ENCODE measurements at places on chromosomes 1 and 21.

DNA sequence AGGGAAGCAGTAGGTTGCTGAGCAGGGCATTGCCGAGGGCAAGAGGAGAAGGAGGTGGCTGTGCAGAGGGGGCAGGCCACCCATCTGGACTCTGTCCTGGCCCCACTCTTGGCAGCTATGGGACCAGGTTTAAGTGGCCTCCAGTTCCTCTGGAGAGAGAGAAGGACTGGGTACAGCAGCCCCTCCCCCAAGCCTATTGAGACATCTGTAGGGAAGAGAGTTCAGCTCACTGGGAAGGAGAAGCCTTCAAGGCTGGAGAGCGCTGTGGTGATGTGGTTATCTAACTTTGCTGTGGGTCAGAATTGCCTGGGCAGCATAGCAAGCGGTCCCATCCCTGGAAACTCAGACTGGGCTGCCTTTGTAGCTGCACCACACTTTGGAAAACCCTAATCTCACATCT lies 93.9 kb downstream of the KCNJ15 start:
- no peak for DNase-seq

GRCh38 chr1:155389826-155390225 lies 69.1 kb downstream of the RUSC1 start:
- no peak for DNase-seq

DNA sequence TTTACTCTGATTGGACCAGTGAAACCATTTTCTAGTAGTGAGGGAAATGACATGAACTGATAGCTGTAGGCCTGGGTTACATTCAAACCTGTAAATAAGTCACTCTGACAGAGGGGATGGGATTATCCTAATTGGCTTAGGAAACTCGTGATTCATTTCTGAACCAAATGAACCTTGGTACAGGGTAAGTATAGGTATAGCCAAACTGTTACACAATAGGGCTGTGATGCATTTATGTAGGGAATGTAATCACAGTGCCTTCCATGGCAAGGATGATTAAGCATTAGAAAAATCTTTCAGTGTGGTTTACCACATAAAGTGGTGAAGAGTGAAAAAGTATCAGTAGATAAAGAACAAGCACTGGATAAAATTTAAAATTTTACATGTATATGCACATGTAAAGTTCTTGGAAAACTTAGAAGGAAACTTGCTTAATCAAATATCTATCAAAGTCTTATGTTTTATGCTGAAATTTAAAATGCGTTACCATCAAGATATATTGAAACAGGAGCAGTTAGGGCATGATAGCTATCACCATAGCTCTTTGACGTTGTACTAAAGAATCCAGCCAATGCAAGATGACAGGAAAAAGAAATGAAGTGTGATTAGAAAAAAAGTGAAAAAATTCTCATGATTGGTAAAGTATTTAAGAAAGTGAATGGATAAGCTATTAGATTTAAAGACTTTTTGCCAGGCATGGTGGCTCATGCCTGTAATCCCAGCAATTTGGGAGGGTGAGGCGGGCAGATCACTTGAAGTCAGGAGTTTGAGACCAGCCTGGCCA lies 63.0 kb downstream of the RABGAP1L start:
- no peak for DNase-seq

- DNase-seq, result no peak
Measured at GRCh38 chr1:39177706-39178105, 26.8 kb upstream of the MACF1 start.

- DNase-seq, result no peak
Measured at GRCh38 chr21:43783098-43783700, 6.2 kb upstream of the RRP1 start.

- DNase-seq, result peak; percentile 92
Measured at GRCh38 chr1:2452201-2452931, 23.7 kb upstream of the PLCH2 start.

GRCh38 chr1:17582124-17582774 lies 42.8 kb downstream of the ARHGEF10L start:
- DNase-seq, result no peak

- no peak for DNase-seq
Measured at GRCh38 chr1:9882296-9882944, 27.6 kb downstream of the CTNNBIP1 start.

- DNase-seq, result no peak
Measured at GRCh38 chr1:207944571-207944970, 33.6 kb upstream of the CD34 start.

GRCh38 chr1:47847763-47848162 lies 149.4 kb downstream of the TRABD2B start:
- DNase-seq, result no peak

- peak; percentile 11 for DNase-seq
Measured at GRCh38 chr1:8127171-8127641, 101.1 kb upstream of the ERRFI1 start.

DNA sequence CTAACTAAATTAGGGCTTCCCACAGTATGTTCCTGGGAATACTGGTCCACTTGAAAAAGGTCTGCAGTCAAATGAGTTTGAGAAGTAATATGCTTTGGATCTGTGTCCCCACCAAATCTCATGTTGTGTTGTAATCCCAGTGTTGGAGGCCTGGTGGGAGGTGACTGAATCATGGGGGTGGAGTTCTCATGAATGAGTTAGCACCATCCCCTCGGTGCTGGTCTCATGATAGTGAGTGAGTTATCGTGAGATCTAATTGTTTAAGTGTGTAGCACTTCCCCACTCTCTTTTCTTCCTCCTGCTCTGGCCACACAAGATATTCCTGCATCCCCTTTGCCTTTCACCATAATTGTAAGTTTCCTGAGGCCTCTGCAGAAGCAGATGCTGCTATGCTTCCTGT lies 16.9 kb upstream of the DMRTB1 start:
- no peak for DNase-seq

- no peak for DNase-seq
Measured at GRCh38 chr1:154860156-154860870, 9.8 kb downstream of the KCNN3 start.

GRCh38 chr1:26028490-26028980 lies 7.0 kb downstream of the EXTL1 start:
- no peak for DNase-seq

DNA sequence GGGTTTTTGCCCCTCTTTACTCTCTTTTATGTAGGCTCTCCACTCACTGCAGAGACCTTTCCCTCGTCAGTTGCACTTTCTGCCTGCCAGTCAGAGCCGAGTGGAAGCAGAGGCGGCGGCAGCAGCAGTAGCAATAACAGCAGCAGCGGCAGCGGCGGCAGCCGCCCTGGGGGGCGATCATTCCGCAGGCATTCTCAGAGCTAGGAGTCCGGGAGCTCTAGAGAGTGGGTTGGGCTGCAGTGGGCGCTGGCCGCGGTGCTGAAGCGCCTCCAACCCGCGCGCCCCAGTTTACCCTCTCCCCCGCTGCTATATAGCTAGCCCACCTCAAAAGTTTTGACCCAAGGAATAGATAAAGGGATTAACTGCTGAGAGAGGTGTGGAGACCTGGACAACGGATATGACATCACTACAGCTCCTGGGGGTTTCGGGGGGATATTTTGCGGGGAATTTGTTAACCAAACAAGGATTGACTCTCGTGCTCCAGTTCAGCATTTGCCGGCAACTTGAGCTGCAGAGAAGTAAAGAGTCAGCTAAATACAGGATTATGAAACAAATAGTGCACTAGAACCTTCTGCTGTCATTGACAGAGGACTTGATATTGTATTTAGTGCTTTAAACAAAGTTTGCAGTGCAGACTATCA lies at the start of gene OLFM3:
Gene OLFM3, minus strand, starts transcription at position 102 of the 641 bp plus-strand sequence.
- no peak for DNase-seq

- DNase-seq, result no peak
Measured at GRCh38 chr1:166925810-166926478, 49.4 kb downstream of the ILDR2 start.
